ENCODE measurements at places on chromosomes 4 and X. TPM values are rescaled to one million over a fixed set of nuclear protein-coding genes. Genes with fewer than 3 reads are reported as not detected.

DNA sequence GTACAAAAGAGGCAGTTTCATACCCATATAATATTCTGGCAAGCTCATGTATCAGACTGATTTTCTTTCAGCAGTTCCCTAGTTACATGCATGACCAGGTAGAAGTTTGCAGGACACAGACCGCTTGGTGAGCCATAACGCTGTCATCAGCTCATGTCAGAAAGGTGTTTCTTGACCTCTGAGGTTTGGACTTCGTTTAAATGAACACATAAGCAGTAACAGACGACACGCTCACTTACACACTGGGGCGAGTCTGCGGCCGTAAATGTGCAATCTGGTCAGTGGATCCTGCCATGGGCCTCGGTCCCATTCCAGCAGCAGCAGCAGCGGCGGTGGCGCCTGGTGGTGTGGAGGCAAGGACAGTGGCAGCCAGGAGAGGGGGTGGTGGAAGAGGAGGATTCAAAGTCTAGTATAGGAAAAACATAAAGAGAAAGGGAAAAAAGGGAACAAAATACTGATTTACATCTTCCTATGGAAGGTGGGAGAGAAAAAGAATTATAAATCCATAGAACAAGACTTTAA lies 111.9 kb upstream of the CBR4 start:
- peak; percentile 31 for DNase-seq

- DNase-seq = no peak
Measured at GRCh38 chrX:147978931-147979330, 2.2 kb upstream of the FMR1NB start.

GRCh38 chr4:188680004-188680666 lies 540.9 kb downstream of the TRIML1 start:
- DNase-seq = no peak

DNA sequence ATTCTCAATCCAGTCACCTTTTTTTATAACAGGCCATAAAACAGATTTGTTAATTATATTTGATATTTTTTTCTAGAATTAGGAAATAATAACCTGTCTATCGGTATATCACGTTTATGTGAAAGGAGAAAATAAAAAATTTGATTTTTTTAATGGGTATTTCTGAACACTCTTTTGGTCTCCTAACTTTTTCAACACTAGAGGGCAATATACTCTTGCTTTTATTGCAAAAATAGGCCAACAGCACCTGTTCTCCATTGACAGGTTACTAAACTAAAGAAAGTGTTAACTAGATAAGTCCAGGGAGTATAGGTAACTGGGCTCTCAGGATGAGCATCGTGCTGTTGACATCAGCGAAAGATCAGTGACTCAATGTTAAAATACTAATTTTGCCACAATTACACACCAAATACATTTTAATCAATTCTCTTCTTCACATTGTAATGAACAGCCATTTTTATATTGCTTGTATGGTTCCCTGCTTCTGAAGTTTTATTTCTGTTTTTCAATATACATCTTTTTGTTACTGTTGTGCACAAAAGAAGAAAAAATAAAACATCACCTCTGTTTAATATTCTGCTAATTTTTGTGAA lies 22.8 kb downstream of the NDST4 start:
- DNase-seq = no peak

DNA sequence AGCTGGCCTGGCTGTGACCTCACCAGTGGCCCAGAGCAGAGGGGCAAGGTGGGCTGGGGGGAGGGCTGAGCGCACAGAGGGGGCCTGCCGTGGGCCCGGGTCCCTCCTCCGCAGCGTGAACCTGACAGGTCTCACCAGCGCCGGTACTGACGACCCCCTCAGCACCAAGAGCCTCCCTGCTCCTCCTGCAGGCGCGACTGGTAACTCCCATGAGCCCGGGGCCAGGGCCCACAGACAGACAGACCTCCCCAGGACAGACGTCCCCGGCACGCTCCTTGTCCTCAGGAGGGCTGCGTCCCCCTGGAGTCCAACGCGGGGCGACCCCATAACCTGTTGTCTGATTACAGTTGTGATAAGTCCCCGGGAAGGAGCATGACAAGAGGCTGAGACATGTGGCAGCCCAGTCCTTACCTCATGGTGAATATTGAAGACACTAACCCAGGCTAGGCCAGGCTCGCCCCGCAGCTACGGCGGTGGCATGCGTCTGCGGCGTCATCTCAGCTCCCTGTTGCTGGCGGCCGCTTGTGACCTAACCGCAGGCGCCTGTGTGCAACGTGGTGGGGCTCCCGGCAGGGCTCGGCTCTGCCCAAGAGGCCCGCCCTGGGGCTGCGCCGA lies 8.5 kb downstream of the AKAP17A start:
- no peak for DNase-seq

- DNase-seq = no peak
Measured at GRCh38 chrX:81377329-81377728, 175.4 kb downstream of the SH3BGRL start.

- no peak for DNase-seq
Measured at GRCh38 chr4:147578051-147578476, 39.1 kb upstream of the TMEM184C start.

DNA sequence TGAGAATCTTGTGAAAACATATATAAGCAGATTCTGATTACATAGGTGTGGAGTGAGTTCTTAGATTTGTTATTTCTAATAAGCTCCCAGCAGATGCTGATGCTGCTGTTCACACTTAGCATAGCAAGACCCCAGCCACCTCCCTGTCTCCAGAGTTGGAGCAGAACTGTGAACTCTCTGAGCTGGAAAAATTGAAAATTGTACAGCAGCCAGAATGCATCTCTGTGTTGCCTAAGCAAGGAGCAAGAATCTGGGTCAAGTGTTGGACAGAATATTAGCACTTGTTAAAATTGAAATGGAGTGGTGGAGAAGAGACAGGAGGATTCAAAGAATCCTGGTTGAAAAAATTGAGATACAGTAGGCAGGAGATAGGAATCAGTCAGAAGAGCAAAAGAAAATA lies 146.6 kb upstream of the FAM47C start:
- DNase-seq = no peak

- no peak for DNase-seq
Measured at GRCh38 chrX:10893366-10893765, 217.8 kb upstream of the HCCS start.

GRCh38 chr4:41939016-41939626 lies 3.9 kb downstream of the TMEM33 start:
- DNase-seq = no peak

DNA sequence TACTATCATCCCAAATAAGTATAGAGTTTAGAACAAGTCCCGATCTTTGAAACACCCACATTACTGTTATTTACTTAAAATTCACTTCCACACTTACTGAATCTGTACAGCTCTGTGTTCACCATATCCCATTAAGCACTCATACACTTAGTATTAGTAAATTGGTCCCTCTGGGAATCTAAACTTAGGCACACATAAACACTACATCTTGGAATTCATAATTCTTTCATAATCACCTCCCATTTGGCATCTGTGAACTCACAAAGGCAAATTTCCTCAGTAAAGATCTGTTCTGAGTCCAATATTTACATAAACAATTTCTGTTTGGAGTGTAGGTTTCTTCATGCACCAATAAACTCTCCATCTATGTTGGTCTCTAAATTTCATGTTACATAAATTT lies 52.6 kb upstream of the PPARGC1A start:
- DNase-seq = no peak

- DNase-seq = no peak
Measured at GRCh38 chrX:131987252-131987651, 35.9 kb upstream of the STK26 start.

- no peak for DNase-seq
Measured at GRCh38 chr4:54192811-54193210, 36.3 kb upstream of the PDGFRA start.

GRCh38 chrX:66013194-66013816 lies 26.6 kb downstream of the VSIG4 start:
- no peak for DNase-seq

DNA sequence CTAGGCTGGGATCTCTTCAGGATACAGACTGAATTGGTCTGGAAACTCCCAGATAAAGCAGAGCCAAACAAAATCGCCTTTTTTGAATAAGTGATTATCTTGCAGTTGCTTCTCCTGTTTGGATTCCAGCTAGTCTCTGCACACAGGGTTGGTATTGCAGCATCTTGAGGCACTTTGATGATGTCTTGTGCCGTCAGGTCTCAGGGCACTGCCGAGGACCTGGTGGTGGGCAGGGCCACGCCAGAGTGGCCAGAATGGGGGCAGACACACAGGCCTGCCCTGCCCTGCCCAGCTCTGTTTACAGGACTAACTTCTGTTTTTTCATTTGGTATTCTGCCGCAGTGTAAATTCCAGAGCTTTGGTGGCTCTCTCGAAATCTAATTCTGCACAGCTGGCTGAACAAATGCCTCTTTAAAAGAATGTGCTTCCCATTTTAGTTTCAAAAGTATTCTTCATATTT lies 276.1 kb downstream of the NR3C2 start:
- no peak for DNase-seq

- no peak for DNase-seq
Measured at GRCh38 chr4:163042306-163042705, 124.4 kb downstream of the NAF1 start.

- no peak for DNase-seq
Measured at GRCh38 chr4:14994242-14994641, 8.0 kb upstream of the CPEB2 start.

DNA sequence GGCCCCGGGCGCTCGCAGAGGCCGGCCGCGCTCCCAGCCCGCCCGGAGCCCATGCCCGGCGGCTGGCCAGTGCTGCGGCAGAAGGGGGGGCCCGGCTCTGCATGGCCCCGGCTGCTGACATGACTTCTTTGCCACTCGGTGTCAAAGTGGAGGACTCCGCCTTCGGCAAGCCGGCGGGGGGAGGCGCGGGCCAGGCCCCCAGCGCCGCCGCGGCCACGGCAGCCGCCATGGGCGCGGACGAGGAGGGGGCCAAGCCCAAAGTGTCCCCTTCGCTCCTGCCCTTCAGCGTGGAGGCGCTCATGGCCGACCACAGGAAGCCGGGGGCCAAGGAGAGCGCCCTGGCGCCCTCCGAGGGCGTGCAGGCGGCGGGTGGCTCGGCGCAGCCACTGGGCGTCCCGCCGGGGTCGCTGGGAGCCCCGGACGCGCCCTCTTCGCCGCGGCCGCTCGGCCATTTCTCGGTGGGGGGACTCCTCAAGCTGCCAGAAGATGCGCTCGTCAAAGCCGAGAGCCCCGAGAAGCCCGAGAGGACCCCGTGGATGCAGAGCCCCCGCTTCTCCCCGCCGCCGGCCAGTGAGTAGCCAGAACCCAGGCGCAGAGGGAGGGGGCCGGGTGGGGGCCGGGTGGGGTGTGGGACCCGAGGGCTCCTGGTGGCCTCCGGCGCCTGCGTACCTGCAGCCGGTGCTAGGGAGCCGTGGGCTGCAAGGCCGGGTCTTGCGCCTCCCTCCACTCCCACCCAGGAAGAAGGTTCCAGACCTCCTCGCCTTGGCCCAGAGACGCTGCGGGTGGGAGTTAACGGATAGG lies 534 bp downstream of the MSX1 start:
- peak; percentile 30 for DNase-seq

GRCh38 chr4:30723201-30723955 lies 3.2 kb downstream of the PCDH7 start:
- DNase-seq = no peak

DNA sequence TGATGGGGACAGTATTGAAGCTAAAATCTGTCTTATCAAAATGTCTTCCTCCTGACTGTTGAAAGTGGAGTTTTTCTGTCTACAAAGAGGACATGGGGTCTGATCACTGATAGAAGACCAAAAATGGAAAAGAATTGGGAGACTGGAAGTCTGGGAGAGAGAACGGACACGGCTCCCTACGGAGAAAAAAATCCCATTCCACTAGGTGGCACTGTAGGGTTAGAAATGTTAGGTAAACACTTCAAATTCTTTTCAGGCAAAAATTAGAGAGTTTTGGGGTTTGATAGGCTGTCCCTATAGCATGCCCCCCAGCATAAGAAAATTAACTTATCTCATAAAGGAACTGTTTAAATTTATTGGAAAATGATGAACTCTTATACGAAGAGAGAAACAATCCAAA lies 200.5 kb downstream of the FAM133A start:
- peak; percentile 15 for DNase-seq

GRCh38 chr4:10018818-10019461 lies 2.4 kb downstream of the SLC2A9 start:
- peak; percentile 87 for DNase-seq

DNA sequence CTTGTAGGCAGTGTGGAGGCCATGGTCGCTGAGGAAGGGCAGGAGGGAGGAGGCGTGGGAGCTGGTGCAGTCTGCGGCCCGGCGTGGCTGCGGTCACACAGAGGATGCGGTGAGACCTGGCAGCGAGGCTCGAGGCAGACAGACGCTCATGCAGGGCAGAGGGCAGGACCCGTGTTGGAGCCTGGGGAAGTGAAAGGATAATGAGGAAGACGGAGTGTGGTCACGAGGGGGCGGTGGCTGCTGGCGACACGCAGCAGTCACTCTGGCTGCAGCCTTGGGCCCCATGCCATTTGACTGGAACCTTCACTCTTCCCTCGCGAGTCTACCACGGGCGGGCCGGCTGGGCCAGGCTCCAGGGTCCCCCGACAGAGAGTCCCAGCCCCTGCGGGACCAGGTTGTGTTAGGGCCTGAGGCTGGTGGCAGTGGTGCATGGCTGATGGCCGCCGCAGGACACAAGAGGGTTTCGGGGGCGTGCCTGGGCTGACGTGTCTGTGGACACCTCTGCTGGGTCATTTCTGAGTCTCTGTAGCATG lies 68.8 kb upstream of the HGFAC start:
- DNase-seq = no peak

- DNase-seq = no peak
Measured at GRCh38 chr4:94253036-94253435, 45.4 kb downstream of the SMARCAD1 start.

- DNase-seq = no peak
Measured at GRCh38 chr4:32425243-32425642, 1705.1 kb downstream of the PCDH7 start.

GRCh38 chrX:37371578-37371991 lies 22.4 kb downstream of the PRRG1 start:
- DNase-seq = no peak

DNA sequence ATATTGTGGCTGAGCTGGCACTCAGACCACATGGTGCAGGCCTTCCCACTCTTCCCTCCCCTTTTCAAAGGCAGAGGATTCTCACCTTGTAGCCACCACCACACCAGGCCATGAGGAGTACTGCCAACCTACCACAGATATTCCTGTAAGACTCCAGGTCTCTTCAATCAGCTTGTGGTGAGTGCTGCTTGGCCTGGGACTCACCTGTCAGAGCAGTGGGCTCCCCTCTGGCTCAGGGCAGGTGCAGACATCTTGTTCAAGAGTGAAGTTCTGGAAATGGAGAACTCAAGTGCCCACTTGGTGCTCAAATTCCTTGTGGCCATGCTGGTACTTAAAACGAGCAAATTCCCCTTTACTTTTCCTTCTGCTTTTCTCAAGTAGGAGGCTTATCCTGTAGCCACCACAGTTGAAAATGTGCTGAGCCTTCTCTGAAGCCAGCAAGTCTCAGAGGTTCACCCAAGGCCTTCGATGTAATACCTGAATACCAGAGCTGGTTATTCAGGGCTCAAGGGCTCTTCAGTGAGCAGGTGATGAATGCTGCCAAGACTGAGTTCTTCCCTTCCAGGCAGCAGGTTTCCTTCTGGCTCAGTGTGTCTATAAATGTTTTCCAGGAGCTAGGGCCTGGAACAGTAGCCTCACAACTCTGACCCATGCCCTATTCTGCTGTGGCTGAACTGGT lies 212.9 kb downstream of the TEX13C start:
- DNase-seq = no peak

CCDC149 gene
- total RNA-seq = 5.2 TPM

SPANXB1 gene
- not detected for total RNA-seq

GPR143 gene
- not detected for total RNA-seq

KLB gene
- not detected for total RNA-seq

ARR3 gene
- not detected for total RNA-seq

TCP11X1 gene
- 0.61 TPM for total RNA-seq

TMEM31 gene
- not detected for total RNA-seq

OCIAD2 gene
- total RNA-seq = 66.7 TPM

POU3F4 gene
- total RNA-seq = 1.8 TPM

All from glutamatergic neuron (in vitro differentiated cells).